ENCODE measurements at places on chromosomes 7 and 10. TPM values are rescaled to one million over a fixed set of nuclear protein-coding genes. Genes with fewer than 3 reads are reported as not detected.
A peak's percentile ranks its signal among the peaks of the same experiment; 100 is the strongest.

The JAKMIP3 gene
- 0.05 TPM for total RNA-seq

- no peak for DNase-seq
Observed at GRCh38 chr10:70333268-70333667, 49.2 kb downstream of the LRRC20 start.

- peak; percentile 12 for DNase-seq
Observed at GRCh38 chr7:129368389-129368986, 65.7 kb upstream of the STRIP2 start.

DNA sequence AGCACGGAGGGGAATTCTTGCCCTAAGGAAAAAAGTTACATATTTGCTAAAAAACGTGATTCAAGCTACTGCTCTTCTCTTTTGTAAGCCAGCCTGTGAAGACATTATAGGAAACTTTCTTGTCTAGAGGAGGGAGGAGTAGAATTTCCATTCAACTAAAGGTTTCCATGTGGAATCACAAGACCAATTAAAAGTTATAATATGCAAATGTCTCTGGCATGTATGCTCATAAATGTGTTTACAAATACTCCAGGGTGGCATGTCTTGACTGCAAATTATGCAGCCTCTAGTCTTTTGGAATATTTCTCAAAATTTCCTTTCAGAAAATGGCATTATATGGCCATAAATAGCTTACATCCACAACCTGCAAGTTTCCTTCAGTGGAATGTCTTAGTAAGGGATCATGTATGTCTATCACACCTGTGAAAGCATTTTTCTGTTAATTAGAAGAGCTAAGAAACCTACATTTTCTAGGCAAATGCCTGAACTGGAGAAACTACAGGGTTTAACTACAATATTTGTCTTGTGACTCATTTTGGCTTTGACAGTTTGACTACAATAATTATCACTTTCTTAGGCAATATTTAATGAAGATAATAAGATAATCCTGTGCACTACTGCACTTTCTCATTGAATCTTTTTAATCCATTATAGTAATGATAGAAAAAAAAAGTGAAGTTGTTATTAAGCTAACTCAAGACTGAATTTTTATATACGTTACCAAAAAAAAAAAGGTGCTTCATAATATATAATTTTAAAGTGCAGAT, 111.1 kb upstream of the C10orf90 start:
- no peak for DNase-seq

DNA sequence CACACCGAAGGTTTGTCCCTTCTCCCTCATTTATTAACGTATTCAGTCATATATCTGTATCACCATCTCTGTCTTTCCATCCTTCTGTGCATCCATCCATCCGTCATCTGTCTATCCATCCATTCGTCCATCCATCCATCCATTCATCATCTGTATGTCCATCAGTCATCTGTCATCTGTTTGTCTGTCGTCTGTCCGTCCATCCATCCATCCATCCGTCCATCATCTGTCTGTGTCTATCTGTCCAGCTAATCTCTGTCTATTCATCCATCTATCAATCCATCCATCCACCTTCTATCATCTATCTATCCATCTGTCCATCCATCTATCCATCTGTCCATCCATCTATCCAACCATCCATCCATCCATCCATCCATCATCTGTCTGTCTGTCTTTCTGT, 213.9 kb downstream of the TYW1 start:
- no peak for DNase-seq

GRCh38 chr10:126027692-126028091, 131.3 kb downstream of the FANK1 start:
- DNase-seq, result no peak

The GBX1 gene
- not detected for total RNA-seq

The KAZALD1 gene
- total RNA-seq, result 1.7 TPM

- DNase-seq, result no peak
Observed at GRCh38 chr7:36690041-36690440, 34.3 kb downstream of the AOAH start.

- DNase-seq, result no peak
Observed at GRCh38 chr7:157441023-157441399, 104.2 kb downstream of the DNAJB6 start.

The ANK3 gene
- 32.9 TPM for total RNA-seq

GRCh38 chr10:15487376-15487775, 116.3 kb upstream of the FAM171A1 start:
- no peak for DNase-seq

The CRHR2 gene
- total RNA-seq, result not detected

- DNase-seq, result no peak
Observed at GRCh38 chr10:97329766-97330165, 4.8 kb downstream of the FRAT2 start.

DNA sequence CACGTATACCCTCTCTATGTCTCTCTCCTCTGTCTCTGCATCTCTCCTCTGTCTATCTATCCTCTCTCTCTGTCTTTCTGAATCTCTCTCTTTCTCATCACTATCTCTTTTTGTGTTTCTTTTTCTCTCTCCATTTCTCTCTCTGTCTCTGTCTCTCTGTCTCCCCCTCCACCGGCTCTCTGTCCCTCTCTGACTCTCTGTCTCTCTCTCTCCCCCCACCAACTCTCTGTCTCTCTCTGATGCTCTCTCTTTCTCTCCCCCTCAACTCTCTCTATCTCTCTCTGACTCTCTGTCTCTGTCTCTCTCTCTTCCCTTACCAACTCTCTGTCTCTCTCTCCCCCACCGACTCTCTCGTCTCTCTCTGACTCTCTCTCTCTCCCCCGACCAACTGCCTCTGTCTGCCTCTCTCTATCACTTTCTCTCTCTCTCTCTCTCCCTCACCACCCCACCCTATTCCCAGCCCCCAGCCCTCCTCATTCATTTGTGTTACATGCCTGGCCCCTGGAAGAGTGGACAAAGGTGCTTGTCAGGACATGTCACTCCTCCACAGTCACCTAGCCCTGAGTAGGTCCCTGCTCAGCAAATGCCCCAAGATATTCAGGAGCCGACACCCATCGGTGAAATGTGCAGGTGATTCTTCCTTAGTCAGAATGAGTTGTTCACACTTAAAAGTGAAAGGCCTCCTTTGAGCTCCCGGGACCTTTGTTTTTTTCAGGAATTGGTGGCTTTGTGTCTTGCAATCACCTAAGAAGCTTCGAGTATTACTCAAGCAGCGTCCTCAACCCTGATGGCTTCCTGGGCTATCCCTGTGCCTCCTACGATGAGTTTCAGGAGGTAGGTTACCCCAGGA, 13.6 kb downstream of the PNLIPRP2 start:
- DNase-seq, result no peak

All from Calu3 (cell line).